CD4-positive, CD25-positive, alpha-beta regulatory T cell (primary cell): ENCODE measurements at places on chromosomes 11 and 22.

GRCh38 chr22:42270176-42270509 is 310 bp downstream of the TCF20 start:
- no peak for DNase-seq

DNA sequence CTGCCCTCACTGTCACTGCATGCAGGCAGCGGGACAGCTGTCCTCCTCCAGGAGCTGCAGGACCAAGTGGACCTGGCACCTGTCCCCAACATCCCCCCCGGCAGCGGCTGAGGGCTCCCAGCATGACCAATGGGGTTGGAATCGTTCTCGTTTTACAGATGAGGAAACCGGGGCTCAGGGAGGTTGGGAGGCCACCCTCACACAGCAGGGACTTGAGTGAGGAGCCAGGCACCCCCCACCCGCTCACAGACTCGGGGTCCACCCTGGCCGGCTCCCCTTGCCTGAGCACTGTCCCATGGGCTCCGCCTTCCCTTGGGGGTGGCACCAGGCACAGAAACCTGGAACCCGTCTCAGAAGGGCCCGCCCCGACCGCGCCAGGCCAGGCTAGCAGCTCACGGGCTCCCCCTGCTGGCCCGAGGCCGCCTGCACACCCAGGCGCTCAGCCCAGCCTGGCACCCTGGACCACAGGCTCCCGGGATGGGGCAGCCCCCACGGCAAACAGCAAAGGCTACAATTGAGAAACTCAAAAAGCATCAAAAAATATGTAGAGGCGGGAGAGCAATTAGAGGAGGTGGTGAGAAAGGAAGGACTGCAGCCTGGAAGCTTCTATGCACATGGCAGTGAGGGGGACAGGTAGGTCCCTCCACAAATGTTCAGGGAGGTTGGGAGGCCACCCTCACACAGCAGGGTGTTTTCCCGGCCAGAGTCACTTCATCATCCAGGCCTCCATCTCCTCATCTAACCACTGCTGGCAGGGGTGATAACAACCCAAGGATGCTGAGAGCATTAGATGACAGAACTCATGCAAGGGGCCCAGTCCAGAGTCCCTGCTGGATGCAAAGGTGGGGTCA is 12.8 kb downstream of the MACROD1 start:
- DNase-seq, result peak; percentile 57

- DNase-seq, result no peak
These were observed 125.2 kb downstream of the LRRC4C start for GRCh38 chr11:41334007-41334933.

- DNase-seq, result no peak
These were observed 7.4 kb downstream of the MED15 start for GRCh38 chr22:20514658-20515406.
